ENCODE measurements at places on chromosomes 5 and 9.
A peak's percentile ranks its signal among the peaks of the same experiment; 100 is the strongest.

DNA sequence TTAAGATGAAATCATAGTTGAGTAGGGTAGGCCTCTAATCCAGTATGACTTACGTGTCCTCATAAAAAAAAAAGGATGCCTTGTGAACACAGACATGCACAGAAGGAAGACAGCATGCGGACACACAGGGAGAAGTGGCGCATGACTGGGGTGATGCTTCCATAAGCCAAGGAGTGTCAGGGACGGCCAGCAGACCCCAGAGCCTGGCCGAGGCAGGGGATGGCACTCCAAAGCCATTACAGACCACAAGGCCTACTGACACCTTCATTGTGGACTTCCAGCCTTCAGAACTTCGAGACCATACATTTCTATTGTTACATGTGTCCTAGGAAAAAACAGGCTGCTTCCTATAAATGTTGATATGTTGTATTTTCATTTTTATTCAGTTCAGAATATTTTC is 19.9 kb downstream of the EHMT1 start:
- no peak for DNase-seq

GRCh38 chr5:142915813-142916424 is 145.7 kb downstream of the ARHGAP26 start:
- DNase-seq = peak; percentile 43

- no peak for DNase-seq
These were observed 281.7 kb downstream of the PARP8 start for GRCh38 chr5:50947906-50948683.

DNA sequence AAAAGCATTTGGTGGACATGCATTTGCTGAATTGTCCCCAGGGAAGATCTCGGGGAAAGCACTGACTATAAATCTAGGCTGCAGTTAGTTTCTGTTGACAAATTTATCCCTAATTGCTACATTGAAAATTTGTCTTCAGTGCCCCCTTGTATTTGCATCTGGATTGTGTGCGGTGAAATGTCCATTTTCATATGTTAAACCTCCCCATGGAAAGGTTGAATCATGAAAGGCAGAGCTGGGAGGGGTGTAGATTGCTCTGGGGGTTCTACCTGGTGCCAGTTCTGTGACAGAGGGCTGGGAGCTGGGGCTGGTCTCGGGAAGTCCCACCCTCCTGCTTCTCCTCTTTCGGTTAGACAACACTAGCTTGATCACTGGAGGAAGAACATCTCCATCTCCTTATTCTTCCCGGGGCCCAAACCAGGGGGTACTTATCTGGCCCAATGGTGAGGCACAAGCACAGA is 101.9 kb downstream of the GADD45G start:
- DNase-seq = no peak

GRCh38 chr5:115685490-115685889 is 59.7 kb upstream of the TMED7 start:
- DNase-seq = no peak

GRCh38 chr5:135038813-135039270 is 4.8 kb upstream of the PITX1 start:
- no peak for DNase-seq

DNA sequence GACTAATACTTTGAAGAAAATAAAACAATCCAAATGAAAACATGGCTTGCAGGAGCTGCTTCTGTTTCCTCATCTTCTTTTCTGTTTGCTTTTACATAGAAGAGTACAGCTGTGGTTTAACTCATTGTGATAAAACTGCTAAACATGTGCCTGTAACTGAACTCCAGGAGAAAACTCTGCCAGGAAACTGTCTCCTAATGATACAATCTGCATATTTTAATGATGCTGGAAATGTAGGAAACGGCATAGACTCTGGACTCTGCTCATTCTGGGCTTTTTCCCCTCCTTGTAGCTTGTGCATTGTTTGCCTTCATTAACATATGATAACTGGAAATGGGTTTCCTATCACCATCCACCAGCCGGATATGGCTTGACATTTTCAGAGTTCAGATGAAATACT is 813.3 kb upstream of the WWC1 start:
- DNase-seq = no peak

GRCh38 chr5:98570661-98571191 is 202.7 kb upstream of the RGMB start:
- DNase-seq = no peak

- no peak for DNase-seq
These were observed 181.2 kb downstream of the MACROH2A1 start for GRCh38 chr5:135217669-135218485.

- no peak for DNase-seq
These were observed 89.4 kb downstream of the OTULIN start for GRCh38 chr5:14753947-14754346.

- no peak for DNase-seq
These were observed 568.7 kb upstream of the KLF4 start for GRCh38 chr9:108058135-108058814.

GRCh38 chr9:37998881-37999587 is 70.0 kb downstream of the SHB start:
- no peak for DNase-seq

- DNase-seq = no peak
These were observed 411.2 kb upstream of the IRX4 start for GRCh38 chr5:2293906-2294305.

DNA sequence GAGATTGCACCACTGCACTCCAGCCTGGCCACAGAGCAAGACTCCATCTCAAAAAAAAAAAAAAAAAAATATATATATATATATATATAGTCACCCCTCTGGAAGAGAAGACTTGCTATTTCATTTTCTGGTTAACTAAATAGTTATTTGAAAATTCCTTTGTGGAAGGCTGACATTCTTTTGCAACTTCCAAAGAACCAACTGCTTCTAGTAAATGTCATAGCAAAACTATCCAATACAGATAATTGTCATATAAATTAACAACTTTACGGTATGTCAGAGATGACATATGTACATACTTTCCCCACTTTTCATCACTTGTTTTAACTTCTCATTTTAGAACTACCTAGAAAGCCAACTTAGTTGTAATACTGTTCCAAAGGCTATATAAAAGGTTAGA is 50.9 kb downstream of the PRUNE2 start:
- no peak for DNase-seq

DNA sequence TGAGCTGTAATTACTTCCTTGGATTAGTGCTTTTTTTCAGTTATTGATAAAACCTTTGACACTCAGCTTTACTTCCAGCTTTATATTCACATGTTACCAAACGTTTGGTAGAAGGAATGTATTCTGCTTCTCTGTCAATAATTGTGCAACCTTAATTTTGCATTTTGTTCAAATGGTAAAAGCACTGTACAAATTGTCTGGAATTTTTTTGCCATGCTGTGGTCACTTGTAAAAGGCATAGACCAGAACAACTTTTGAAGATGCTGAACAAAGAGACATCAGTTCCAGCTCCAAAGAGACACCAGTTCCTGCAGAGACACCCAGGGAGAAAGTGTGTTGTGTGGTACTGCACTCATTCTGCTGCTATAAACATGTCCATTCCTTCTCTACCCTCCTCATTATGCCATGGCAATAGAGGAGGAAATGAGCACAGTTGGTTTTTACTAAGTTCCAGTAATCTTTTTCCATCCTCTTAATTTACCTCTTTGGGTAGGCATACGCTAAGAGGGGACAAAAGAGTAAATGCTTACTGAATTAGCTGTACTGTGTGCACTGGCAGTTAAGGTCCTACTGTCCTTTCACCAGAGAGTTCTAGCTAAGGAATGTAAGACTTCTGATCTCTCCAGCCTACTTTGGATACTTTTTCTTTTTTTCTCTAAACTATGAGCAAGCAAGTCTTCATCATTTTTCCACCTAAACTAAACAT is 387.4 kb downstream of the FGF10 start:
- no peak for DNase-seq

DNA sequence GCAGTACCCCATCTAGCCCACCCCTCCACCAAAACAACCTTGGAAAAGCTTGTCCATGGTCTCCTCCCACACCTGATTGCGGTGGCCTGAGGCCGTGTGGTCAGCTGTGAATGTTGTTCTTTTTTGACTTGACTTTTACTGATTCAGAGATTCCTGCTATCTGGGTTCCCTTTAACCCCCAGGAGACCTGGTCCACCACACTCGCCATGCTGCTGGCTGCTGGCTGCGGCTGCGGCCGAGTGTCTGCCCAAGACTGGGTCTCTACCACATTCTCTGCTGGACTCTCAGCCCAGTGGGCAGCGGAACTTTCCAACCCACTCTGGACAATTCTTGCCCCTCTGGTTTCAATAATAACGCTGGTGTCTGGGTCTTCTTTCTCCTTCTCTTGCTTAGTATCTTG is 28.4 kb downstream of the FGF1 start:
- DNase-seq = no peak

DNA sequence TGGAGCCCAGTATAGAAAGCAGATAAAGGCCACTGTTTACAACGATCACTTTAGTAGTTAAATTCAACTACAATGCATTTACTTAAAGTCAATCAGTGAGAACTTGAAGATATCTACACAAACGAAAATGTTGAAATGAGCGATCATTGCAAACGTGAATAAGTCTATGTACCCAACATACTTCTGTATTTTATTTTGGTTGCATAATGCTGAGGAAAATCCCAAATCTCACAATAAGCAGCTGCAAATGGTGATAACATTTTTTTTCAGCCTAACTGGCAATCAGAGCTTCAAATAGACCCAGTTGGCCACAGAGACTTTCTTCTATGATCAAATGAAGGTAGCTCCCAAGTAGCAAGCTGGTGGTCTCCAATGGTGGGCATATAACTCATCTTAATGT is 32.1 kb downstream of the PDGFRB start:
- DNase-seq = no peak

DNA sequence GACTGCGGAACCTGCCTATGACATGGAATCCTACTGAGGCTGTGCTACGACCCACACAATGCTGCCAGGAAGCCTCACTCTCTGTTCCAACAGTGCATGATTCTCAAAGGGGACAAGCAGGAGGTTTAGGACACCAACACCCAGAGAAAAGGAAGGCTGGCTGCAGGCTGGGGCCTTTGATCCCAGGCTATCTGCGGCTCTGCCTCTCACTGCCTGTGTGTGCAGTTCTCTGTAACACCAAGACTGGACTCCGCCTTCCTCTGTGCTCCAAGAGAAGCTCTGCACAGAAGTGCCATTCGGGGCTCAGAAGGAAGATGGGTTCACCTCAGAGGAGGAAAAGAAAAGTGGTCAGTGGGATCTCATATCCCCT is 20.5 kb downstream of the ANKH start:
- DNase-seq = no peak

DNA sequence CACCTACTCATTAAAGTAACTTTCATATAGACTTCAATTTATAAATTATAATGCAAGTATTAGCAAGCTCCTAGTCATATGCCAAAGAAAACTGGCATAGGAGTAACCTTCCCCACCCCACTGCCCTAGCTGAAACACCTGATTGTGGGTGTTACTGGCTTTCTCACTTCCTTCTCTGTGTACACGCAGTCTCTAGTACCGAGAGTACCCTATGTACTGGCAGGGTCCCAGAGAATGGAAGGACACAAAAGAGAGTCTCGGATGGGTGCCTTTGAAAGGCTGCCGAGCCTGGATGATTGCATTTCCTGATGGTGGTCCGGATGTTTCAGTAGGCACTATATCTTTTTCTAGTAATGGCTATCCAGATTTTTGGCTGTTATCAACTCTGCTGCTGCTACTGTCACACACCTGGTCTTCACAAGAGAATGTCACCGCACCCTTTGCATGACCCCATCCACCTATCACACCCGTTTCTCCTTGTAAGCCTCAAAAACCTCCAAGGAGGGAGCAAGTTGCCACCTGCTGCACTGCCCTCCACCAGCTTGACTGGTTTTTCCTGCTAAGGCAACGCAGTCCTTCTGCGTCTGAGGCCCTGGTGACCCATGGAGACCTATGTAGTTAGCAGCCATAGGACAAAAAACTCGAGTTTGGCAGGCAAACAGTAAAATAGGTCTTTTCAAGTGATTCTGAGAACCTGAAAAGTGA is 53.8 kb upstream of the CLINT1 start:
- no peak for DNase-seq

GRCh38 chr9:120289990-120290975 is 289.7 kb downstream of the CDK5RAP2 start:
- no peak for DNase-seq

GRCh38 chr5:158409507-158409906 is 550.6 kb upstream of the CLINT1 start:
- no peak for DNase-seq

DNA sequence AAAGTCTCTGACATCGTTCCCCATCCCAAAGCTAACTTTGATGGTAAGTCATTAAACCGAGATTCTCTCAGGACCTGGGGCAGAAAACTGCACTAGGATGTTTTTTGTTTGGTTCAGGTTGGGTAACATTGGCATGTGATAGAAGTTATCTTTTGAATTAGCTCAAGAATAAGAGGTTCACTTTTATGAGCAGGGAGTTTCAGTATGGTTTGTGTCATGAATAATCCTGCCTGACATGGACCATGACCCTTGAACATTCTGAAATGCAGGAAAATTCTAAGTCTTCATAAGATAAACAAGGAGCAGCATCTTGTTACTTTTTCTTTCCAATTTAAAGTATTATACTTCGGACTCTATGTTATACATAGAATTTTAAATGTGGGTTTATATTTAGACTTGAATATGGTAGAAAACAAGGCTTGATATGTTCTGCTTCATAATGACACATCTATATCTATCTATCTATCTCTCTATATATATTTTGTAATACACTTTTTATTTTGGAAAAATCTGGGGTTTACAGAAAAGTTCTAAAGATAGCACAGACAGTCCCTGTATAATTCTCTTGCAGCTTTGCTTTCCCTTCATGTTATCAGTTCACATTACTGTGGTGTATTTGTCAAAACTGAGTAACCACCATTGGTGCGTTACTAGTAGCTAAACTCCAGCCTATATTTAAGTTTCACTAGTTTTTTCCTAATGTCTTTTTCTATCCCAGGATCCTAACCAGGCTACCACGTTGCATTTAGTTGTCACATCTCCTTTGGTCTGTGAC is 102.7 kb upstream of the TAF11L2 start:
- no peak for DNase-seq

- no peak for DNase-seq
These were observed 71.2 kb upstream of the IZUMO3 start for GRCh38 chr9:24616863-24617262.

GRCh38 chr5:150082889-150083288 is 3.5 kb downstream of the CSF1R start:
- DNase-seq = no peak

DNA sequence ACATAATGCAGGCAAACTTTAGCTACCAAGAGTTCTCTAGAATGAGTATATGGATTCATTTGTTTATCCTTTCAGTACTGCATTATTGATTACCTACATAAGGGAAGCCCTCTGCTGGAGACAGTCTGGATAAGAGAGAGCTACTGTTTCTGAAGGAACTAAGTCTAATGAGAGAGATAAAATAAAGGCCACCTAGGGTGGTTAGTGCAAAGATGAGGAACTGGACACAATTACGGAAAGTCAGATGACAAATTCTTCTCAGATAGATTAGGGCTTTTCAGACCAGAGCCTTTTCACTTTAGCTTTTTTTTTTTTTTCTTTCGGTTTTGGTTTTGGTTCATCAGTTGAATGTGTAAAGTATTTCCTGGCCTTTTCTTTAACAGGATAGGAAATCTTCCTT is 31.3 kb downstream of the ISOC1 start:
- no peak for DNase-seq

GRCh38 chr9:36929350-36929675 is 104.8 kb downstream of the PAX5 start:
- no peak for DNase-seq
